ENCODE measurements at places on chromosomes 13 and 19.

GRCh38 chr13:94799299-94799698, 87.0 kb upstream of the SOX21 start:
- DNase-seq = no peak

DNA sequence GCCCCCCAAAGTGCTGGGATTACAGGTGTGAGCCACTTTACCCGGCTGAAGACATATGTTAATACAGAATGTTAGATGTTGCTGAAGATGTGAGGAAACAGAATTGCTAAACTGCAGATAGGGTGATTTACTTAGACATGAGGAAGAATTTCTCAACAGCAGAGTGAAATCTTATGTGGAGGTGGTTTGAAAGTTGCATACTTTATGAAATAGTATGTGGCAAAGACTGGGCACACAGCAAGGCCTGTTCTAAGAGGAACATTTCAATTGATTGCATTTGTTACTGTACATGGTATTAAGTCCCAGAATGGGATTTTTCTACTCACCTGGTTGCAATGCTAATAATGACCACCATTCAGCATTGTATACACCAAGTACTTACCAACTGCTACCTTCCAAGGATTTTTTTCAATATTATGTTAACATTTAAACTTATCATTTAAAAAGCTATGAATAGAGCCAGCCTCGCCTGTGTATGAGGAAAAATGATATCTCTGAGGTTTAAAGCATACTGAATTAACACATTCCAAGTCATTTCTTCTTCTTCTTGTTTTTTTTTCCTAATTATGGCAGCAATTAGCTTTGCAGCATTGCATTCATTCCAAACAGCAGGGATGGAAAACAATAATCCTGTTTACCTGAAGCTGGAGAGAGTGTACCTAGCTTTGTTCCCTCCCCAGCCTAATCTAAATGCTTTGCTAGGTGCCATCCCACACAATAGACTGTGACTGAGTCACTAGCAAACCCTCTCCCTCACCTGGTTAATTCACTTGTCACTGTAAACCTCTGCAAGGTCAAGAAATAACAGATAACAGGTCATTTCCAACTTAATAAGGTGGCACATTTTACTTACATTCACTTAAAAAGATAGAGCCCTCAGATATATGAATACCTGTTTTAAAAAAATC, 19.4 kb upstream of the KLF5 start:
- no peak for DNase-seq

GRCh38 chr19:33280351-33280921, 21.9 kb downstream of the CEBPA start:
- DNase-seq = no peak

- DNase-seq = no peak
These were observed 1.4 kb upstream of the YIF1B start for GRCh38 chr19:38317104-38317612.

- DNase-seq = no peak
These were observed 23.8 kb downstream of the PEPD start for GRCh38 chr19:33497778-33498175.

DNA sequence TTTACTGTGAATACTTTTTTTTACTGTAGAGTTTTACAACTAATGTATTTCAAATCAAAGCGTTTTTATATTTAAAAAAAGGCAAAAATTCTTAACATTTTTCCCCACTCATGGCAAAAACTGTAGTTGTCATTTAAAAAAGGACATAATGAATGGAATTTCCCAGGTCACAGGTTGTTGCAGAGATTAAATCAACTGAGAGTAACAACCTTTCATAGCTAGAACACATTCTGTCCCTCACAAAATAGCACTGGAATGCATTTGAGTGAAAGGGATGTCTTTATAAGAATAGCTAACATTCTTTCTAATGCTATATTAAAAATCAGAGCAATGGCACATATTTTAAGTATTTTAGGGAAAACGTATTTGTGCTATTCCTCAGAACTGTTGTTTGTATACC, 1393.3 kb upstream of the ATXN8OS start:
- no peak for DNase-seq

DNA sequence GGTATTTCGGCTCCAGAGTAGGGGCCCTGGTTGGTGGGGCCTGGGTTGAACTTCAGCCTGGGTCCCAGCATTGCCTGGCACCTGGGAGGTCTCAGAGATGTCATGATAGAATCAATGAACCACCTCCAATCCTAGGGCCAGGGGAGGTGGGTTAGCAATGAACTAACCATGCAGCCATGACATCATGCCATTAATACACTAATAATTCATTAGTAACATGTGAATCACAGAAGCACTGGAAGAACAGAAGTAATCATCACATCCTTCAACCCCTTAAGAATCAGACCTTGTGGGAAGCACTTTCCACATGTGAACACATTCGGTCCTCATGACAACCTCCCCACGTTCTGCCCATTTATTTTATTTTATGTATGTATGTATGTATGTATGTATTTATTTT, 6.9 kb downstream of the NOSIP start:
- no peak for DNase-seq

DNA sequence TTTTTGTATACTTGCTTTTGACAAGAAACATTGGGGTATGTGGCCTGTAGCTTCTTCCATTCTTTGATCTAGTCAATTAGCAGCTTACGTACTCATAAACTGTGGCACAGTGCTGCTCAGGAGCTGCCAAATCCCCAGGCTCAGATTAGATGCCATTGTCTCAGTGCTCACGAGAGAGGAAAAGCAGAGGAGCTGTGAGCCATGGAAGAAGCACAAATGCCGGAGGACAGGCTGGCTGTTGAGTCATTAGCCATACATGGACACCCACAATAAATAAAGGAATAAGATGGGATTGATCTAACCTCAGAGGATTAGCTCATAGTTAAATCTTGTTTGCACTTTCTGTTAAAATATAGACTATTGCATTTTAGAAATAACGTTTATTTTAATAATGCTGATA, 121.7 kb downstream of the POSTN start:
- no peak for DNase-seq

- peak; percentile 29 for DNase-seq
These were observed 15.0 kb upstream of the DHRS12 start for GRCh38 chr13:51818781-51819511.

GRCh38 chr13:90547272-90547790, 800.2 kb upstream of the MIR17HG start:
- DNase-seq = no peak

GRCh38 chr19:703651-704446, 4.9 kb upstream of the PALM start:
- peak; percentile 61 for DNase-seq

DNA sequence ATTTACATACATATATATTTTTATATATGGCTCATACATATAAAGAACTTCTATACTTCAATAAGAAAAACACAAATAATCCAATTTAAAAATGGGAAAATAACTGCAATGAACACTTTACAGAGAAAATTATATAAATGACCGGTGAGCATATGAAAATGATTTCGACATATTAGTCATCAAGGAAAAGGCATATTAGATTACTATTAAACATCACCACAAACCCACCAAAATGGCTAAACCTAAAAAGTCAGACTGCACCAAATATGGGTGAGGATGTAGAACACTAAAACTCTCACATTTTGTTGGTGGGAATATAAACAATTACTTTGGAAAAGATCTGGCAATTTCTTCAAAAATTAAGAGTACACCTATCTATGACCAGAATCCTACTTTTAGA, 316.2 kb downstream of the ENOX1 start:
- no peak for DNase-seq

GRCh38 chr13:100357764-100358163, 230.8 kb downstream of the GGACT start:
- no peak for DNase-seq

- DNase-seq = peak; percentile 87
These were observed 3.4 kb upstream of the PRAM1 start for GRCh38 chr19:8505680-8506401.

- DNase-seq = peak; percentile 100
These were observed at the start of gene HNRNPL for GRCh38 chr19:38849860-38850435. TSS of gene HNRNPL (minus strand) at chr19:38849986. CDS start at chr19:38849966, 20 bp downstream.

GRCh38 chr19:919199-920050, 2.3 kb downstream of the KISS1R start:
- DNase-seq = no peak

DNA sequence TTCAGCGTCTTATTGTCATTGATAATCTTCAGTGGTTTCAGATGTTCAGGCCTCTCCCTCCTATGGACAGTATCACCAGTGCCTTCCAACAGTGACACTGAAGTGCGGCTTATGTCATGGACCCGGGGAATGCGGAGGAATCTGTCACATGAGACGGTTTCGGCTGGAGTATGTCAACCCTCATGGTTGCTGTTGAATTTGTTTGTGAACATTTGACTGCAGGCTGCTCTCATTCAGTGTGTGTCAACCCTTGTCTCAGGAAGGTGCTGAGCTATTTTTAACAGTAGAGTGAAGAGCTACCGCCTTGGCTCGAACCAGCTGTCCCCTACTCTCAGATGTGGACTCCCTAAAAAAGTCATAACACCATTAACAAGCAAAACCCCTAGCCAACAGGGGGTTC, 138.8 kb upstream of the RNF113B start:
- DNase-seq = no peak

DNA sequence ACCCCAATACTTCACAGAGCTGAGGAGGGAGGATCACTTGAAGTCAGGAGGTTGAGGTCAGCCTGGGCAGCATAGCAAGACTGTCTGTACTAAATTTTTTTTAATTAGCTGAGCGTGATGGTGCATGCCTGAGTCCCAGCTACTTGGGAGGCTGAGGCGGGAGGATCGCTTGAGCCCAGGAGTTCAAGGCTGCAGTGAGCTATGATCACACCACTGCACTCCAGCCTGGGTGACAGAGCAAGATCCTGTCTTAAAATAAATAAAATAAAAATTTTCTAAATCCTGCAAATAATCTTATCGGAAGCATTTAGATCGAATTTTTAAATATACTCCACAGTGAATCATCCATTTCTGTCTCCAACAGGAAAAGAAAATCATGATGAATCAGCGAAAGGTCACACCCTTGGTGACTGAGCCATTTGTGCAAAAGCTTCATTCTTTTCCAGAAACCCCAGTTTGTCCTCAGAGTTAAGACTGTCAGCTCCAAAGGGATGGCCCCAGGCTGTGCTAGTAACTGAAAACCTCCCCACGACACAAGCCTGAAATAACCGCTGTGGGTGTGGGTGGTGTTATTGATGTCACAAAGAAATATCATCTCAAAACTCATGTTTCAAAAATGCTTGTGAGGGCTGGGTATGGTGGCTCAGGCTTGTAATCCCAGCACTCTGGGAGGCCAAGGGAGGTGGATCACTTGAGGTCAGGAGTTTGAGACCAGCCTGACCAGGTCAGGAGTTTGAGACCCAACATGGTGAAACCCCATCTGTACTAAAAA, 167.6 kb downstream of the PTPRS start:
- no peak for DNase-seq

GRCh38 chr19:17658666-17659065, 29.5 kb downstream of the UNC13A start:
- no peak for DNase-seq

DNA sequence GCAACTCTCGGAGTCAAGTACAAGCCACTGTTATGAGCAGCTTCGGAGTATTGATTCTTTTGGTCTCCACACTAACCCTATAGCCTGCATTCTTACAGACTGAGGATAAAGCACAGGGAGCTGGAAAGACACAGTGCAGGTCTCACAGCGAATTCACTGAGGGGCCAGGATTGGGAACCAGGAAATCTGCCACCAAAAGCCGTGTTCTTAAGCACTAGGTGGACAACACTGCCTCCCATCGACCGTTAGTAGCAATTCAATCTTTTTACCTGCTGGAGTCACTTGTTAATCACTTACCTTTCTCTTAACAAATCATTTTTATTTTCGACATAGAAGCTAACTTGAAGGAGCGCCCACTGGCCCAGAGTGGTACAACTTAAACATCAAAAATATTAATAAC, 6.3 kb downstream of the PMIS2 start:
- DNase-seq = no peak

GRCh38 chr13:99265821-99266426, 7.7 kb upstream of the GPR18 start:
- DNase-seq = no peak

- DNase-seq = no peak
These were observed 21.6 kb downstream of the CPAMD8 start for GRCh38 chr19:17005000-17005399.

DNA sequence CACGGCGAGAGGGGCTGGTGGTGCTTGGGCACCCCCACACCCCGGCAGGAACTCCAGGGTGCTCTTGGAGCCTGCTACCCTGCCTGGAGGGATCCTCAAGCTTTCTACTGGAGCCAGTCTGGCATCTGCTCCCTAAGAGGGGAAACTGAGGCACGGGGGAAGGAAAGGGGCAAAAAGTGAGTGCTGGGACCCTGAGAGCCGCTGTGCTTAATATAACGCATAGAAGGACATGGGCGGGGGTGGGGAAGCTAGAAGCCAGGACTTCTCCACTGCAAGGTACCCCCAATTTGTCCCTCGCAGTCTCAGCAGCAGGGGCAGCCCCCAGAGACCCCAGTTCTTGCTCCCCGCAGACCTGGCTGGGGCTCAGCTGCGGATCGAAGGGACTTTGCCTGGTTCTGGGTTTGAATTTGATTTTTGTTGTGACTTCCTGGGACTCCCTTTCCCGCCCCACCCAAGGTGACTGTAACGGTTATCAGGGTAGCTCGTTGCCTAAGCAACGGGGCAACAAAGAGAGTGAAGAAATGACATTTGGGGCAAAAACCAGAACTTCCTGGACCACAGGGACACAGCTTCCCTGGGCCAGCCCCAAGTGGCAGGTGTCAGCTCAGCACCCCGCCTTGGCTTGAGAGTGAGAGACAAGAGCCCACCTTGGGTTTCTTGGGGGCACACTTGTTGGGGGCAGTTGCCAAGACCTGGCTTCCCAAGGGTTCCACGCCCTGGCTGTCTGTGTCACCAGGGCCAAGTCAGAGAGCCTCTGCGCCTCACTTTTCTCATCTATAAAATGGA, 638 bp downstream of the ADGRE5 start:
- peak; percentile 78 for DNase-seq

DNA sequence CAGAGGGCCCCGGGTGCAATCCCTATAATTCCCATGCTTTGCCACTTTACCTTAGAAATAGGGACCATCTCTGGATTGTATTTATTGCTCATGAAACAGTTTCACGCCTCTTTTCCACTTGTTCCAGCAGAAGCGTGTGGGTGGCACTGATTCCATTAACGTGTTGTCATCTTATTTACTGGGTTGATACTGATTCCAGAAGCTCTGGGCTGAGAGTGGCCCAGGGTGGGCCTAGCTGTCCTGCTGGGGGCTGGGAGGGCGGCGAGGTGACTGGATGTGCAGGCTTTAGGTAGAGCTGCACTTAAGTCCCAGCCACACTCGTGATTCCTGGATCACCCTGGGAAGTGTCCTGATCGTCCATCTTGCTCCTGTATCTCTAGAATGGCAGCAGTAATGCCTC, 155.0 kb downstream of the TEX29 start:
- DNase-seq = no peak

GRCh38 chr13:92649140-92649813, 577.3 kb upstream of the GPC6 start:
- DNase-seq = no peak

DNA sequence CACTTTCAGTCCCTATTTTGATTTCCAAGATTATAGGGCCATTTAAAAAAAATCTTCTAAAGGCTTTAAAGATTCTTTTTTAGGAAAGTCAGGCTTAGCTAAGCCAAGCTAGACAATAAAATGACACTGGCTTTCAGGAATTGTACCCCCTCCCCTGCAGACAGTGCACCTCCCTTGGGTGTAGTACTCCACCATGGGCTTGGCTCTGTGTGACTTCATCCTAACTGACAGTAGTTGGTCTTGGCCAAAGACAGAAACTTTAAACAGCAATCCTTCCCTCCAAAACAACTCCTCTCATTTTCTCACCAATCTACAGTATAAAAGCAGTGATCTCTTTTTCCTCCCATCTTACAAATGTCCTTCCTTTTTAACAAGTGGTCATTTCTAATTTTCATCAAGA, 283.0 kb downstream of the DNAJC15 start:
- DNase-seq = no peak

GRCh38 chr13:92418818-92419412, 807.7 kb upstream of the GPC6 start:
- DNase-seq = no peak
